ENCODE measurements at places on chromosomes 2 and 18.
A peak's percentile ranks its signal among the peaks of the same experiment; 100 is the strongest.

DNA sequence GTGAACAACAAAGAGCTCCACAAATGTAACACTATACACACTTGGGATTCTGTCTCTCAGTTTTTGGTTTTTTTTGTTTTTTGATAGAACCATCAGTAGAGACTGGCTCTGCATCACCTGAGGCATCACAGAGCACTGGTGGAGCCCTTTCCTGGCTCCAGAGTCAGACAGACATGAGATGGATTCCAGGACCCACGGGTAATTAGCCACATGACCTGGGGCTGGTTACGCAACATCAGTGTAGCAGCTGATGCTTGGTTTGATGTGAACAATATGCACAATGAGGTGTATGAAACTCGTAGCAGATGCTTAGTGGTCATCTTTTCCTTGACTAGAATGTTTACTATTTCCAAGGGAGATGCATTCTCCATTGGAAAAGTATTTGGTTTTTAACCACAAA, 40.7 kb downstream of the CMPK2 start:
- H3K27ac ChIP-seq, result no peak overlapping the region
- H3K4me1 ChIP-seq, result peaks cover 12% of the 10 kb centered on the region
- no peak overlapping the region for H3K4me3 ChIP-seq

- H3K4me3 ChIP-seq, result no peak overlapping the region
- no peaks in the 10 kb centered on the region for H3K27me3 ChIP-seq
- H3K36me3 ChIP-seq, result no peaks in the 10 kb centered on the region
- peaks cover 3% of the 10 kb centered on the region for H3K4me1 ChIP-seq
- DNase-seq, result no peak
- no peak overlapping the region for H3K27ac ChIP-seq
These were observed 37.8 kb downstream of the COMMD1 start for GRCh38 chr2:61943251-61943650.

DNA sequence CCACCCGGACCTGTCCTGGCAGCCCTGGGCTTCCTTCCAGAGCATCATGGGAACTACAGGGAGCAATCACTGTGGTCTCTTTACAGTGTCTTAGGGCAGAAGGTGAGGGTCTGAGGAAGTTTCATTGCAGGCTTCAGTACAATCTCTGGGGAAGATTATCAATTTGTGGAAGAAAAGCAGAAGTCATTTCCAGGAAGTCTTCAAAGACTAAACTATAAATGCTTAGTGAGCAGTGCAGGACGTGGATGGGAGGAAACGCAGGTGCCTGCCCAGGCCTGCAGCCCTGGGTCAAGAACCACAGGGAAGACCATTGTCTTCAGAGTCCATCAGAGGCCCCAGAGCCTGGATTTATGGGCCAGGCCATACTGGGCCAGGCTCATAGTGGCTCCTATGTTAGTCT, 54.3 kb downstream of the INO80C start:
- H3K27me3 ChIP-seq, result peaks cover 6% of the 10 kb centered on the region
- H3K36me3 ChIP-seq, result no peaks in the 10 kb centered on the region
- no peak overlapping the region for H3K4me3 ChIP-seq
- H3K4me1 ChIP-seq, result peaks cover 8% of the 10 kb centered on the region

- peak; percentile 37 for DNase-seq
- peaks cover 18% of the 10 kb centered on the region for H3K4me1 ChIP-seq
- H3K4me3 ChIP-seq, result peak within 1 kb of the TSS; percentile 76
- no peaks in the 10 kb centered on the region for H3K36me3 ChIP-seq
- no peak within 1 kb of the TSS for H3K27ac ChIP-seq
These were observed at the start of gene RNF152 for GRCh38 chr18:61892683-61893308. Gene RNF152 (minus strand): TSS chr18:61893007. CDS start chr18:61816463, 76,544 bp downstream.

DNA sequence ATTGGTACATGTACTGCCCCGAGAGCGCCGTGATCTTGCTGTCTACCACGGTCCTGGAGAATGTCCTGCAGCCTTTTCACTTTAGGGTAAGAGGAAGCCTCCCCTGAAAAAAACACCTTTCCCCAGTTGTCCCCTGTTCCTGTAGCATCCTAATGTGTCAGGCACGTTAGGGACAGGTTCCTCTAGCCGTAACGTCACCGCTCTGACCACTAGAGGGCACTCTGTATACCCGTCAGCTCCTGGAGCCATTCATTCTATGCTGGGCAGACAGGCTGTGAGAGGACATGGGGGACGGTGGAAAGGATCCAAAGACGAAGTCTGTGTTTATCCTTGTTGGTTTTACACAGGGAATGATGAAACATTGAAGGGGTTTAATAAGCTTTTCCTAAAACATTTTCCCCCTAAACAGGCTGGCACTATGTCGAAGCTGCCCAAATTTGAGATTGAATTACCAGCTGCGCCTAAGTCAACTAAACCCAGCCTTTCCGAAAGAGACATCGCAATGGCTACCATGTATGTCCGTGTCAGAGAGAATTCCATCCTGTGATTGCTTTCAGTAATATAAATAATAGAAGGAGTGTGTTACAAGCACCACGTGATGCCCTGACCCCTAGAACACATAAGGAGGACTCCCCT, 12.7 kb downstream of the RMC1 start:
- peak overlapping the region; percentile 25 for H3K27ac ChIP-seq
- peak; percentile 83 for DNase-seq
- H3K27me3 ChIP-seq, result no peaks in the 10 kb centered on the region
- H3K4me1 ChIP-seq, result peaks cover 33% of the 10 kb centered on the region
- peaks cover 61% of the 10 kb centered on the region for H3K36me3 ChIP-seq
- no peak overlapping the region for H3K4me3 ChIP-seq

- no peaks in the 10 kb centered on the region for H3K36me3 ChIP-seq
- H3K27ac ChIP-seq, result no peak overlapping the region
- H3K4me3 ChIP-seq, result no peak overlapping the region
- DNase-seq, result no peak
- H3K4me1 ChIP-seq, result no peaks in the 10 kb centered on the region
- peaks cover 25% of the 10 kb centered on the region for H3K27me3 ChIP-seq
These were observed 73.4 kb downstream of the CDCA7 start for GRCh38 chr2:173427887-173428668.

- H3K36me3 ChIP-seq, result no peaks in the 10 kb centered on the region
- H3K27ac ChIP-seq, result no peak overlapping the region
These were observed 17.8 kb upstream of the CNDP2 start for GRCh38 chr18:74478316-74478715.

- no peak overlapping the region for H3K27ac ChIP-seq
- H3K4me3 ChIP-seq, result no peak overlapping the region
- H3K36me3 ChIP-seq, result no peaks in the 10 kb centered on the region
- no peaks in the 10 kb centered on the region for H3K27me3 ChIP-seq
- DNase-seq, result no peak
These were observed 119.6 kb upstream of the EPAS1 start for GRCh38 chr2:46177461-46178089.

- H3K27me3 ChIP-seq, result no peaks in the 10 kb centered on the region
- DNase-seq, result peak; percentile 49
- H3K36me3 ChIP-seq, result no peaks in the 10 kb centered on the region
- H3K27ac ChIP-seq, result no peak overlapping the region
These were observed 78.2 kb downstream of the UBE2E3 start for GRCh38 chr2:181058378-181059269.

DNA sequence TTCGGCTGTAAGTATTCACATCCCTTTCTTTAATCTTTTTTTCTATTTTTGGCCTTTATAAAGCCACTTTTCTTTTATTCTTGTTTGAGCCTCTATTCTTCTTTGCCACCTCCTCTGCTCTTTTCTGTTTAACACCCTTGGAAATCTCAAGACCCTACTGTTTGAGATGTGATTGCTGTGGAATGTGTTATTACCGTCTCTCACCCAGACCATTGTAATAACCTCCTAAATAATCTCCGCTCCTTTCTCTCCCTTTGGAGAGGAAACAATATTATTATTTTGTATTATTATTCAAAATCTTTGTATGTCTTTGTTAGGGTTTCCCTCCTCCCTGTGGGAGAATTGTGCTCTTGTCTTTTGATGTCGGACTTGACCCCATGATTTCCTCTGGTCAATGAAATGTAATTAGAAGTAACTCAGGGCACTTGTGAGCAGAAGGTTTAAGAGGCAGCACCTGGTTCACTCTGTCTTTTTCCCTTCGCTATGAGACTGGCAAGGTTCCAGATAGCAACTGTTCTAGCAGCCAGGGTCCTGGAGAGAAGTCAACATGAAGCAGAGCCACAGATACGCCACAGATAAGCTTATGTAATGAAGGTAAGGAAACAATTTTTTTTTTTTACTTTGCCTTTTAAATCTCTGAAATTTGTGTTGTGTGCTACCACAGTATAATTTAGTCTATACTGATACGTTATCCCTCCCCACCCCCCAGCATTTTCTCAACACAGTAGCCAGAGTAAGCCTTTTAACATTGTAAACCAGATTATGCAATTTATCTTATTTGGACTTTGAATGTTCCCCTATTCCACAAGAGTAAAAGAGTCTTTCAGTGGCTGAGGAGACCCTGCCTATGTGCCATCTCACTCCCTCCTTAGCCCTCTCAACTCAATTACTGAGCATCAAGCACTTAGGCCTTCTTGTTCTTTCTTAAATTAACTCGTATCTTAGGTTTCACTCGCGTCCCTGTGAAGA, 601.2 kb upstream of the ZNF804A start:
- no peaks in the 10 kb centered on the region for H3K4me1 ChIP-seq
- no peaks in the 10 kb centered on the region for H3K36me3 ChIP-seq
- no peak for DNase-seq
- no peak overlapping the region for H3K27ac ChIP-seq
- no peak overlapping the region for H3K4me3 ChIP-seq

DNA sequence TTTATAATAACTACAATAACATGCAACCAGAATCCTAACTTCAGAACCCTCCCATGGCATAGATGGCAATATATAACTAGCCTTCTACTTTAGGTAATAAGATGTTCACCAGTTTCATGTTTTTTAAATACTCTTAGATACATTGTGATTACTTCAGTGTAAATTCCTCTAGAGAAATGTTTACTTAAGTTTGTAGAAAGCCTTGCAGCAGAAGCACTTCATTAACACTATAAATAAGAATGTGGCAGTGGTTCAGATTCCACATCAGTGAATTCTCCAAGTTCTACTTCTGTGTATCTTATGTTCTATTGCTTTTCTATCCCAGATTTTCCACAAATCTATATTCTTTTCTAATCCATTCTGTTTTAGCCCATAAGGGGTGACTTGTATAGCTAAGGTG, 1.2 kb upstream of the RAD51AP2 start:
- peaks cover 12% of the 10 kb centered on the region for H3K27me3 ChIP-seq
- H3K4me3 ChIP-seq, result no peak overlapping the region
- H3K4me1 ChIP-seq, result no peaks in the 10 kb centered on the region
- DNase-seq, result no peak
- H3K27ac ChIP-seq, result no peak overlapping the region
- H3K36me3 ChIP-seq, result no peaks in the 10 kb centered on the region

- DNase-seq, result peak; percentile 74
- peak overlapping the region; percentile 77 for H3K4me3 ChIP-seq
- H3K4me1 ChIP-seq, result peaks cover 73% of the 10 kb centered on the region
- no peaks in the 10 kb centered on the region for H3K27me3 ChIP-seq
These were observed 9.0 kb downstream of the SERTAD2 start for GRCh38 chr2:64644458-64645382.

DNA sequence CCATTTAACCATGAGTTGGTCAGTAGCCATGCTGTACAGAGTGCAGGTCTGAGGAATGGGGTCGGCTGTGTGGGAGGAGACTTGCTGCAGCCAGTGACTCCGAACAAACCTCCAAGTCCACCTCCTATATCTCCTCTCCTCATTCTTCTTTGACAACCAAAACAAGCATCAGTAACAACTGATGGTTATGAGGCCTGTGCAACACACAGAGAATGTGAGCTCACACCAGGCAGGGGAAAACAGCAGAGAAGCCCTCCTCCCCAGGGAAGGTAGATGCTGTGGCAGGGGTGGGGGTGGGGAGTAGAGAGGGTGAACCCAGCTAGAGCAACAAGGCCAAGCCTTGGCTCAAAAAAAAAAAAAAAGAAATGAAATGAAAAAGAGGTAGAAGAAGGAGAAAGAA, 12.3 kb upstream of the CNGA3 start:
- peaks cover 32% of the 10 kb centered on the region for H3K27me3 ChIP-seq
- H3K27ac ChIP-seq, result no peak overlapping the region
- no peaks in the 10 kb centered on the region for H3K36me3 ChIP-seq
- no peak overlapping the region for H3K4me3 ChIP-seq
- DNase-seq, result no peak

- H3K27me3 ChIP-seq, result no peaks in the 10 kb centered on the region
- DNase-seq, result no peak
- H3K4me3 ChIP-seq, result no peak overlapping the region
- H3K27ac ChIP-seq, result no peak overlapping the region
- H3K36me3 ChIP-seq, result no peaks in the 10 kb centered on the region
These were observed 137.1 kb downstream of the CBLN2 start for GRCh38 chr18:72407048-72407447.

GRCh38 chr2:39118786-39119499, 1.9 kb downstream of the SOS1 start:
- H3K27me3 ChIP-seq, result no peaks in the 10 kb centered on the region
- peak overlapping the region; percentile 91 for H3K4me3 ChIP-seq
- DNase-seq, result no peak
- peaks cover 67% of the 10 kb centered on the region for H3K4me1 ChIP-seq
- H3K36me3 ChIP-seq, result peaks cover 66% of the 10 kb centered on the region

GRCh38 chr2:134712299-134712698, 6.5 kb downstream of the TMEM163 start:
- H3K36me3 ChIP-seq, result no peaks in the 10 kb centered on the region
- no peak for DNase-seq
- H3K27me3 ChIP-seq, result peaks cover 68% of the 10 kb centered on the region
- no peak overlapping the region for H3K4me3 ChIP-seq
- H3K27ac ChIP-seq, result no peak overlapping the region

DNA sequence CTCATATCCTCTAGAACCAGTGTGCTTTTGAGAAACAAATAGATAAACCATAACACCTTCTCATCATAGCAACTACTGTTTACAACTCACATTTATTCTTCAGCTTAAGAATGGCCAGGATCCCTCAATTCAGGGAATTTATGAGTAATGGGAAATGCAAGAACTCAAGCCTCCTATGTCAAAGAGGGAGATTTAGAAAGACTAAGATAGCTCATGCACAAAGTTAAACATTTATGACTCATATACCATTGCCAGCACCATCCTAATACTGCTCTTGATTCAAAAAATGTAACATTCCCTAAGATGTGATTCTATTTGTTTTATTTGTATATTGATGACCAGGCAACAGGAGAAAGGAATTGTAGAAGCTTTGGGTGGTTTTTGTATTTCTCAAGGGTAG, 172.8 kb downstream of the CYP26B1 start:
- no peaks in the 10 kb centered on the region for H3K36me3 ChIP-seq
- H3K27me3 ChIP-seq, result no peaks in the 10 kb centered on the region
- no peak overlapping the region for H3K4me3 ChIP-seq
- H3K4me1 ChIP-seq, result no peaks in the 10 kb centered on the region

DNA sequence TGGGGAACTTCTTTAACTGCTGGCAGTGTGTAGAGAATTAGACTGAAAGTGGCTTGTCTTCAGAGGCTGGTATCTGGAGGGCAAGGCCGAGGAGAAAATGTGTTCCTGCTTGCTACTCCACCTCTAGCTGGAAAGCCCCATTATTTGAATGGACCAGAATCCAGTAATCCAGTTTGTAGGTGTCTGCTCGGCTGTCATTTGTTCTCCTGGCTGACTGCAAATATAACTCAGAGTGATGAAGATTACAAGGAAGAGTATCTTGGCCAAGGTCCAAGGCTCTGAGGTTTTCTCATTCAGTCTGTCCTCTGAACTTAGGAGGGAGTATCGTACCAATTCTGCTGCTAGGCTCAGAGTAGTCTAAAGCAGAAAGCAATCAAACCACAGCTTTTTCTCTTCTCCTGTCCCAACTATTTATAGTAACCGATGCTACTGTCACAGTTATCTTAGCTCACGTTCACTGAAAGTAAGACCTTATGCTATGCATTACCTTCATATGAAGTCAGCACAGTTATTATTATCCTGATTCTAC, 228.6 kb downstream of the SETBP1 start:
- H3K27me3 ChIP-seq, result peaks cover 13% of the 10 kb centered on the region
- H3K27ac ChIP-seq, result no peak overlapping the region
- H3K36me3 ChIP-seq, result no peaks in the 10 kb centered on the region
- H3K4me1 ChIP-seq, result peaks cover 3% of the 10 kb centered on the region
- no peak for DNase-seq

All from activated naive CD4-positive, alpha-beta T cell treated with anti-CD3 and anti-CD28 coated beads, Interleukin-2, amount 10 ng/mL, durations not matched to agents 7 days and 5 days (primary cell).